Left ventricle myocardium inferior (tissue), 1 donor: ENCODE measurements at places on chromosomes 6 and 20. TPM values are rescaled to one million over a fixed set of nuclear protein-coding genes. Genes with fewer than 3 reads are reported as not detected.

FNDC11 gene
- 0.14 TPM for total RNA-seq

MACROD2 gene
- total RNA-seq = 3.6 TPM

SPATA25 gene
- total RNA-seq = 2.4 TPM

KCNG1 gene
- total RNA-seq = 0.30 TPM

EDN1 gene
- 5.9 TPM for total RNA-seq

DNA sequence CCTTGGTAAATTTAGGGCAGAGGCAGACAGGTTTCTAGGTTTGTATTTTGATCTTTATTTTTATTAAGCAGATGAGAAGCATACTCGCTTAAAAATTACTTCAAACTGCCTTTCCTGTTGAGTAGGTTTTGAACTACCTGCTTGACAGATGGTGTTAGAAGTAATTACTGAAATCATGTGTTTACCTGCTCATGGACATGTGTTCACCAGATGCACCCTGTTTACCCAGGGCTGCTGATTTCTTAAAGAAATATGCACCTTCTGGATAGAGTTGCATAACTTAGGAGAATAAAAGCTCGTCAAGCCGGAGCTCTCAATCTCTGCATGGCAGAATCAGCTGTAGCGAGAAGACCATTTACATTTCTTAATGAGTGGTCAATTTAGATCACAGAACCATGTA, 165.1 kb downstream of the CDKAL1 start:
- no peaks in the 10 kb centered on the region for H3K36me3 ChIP-seq
- DNase-seq = no peak
- no peaks in the 10 kb centered on the region for H3K4me1 ChIP-seq
- H3K27me3 ChIP-seq = no peaks in the 10 kb centered on the region
- H3K4me3 ChIP-seq = no peak overlapping the region

DNA sequence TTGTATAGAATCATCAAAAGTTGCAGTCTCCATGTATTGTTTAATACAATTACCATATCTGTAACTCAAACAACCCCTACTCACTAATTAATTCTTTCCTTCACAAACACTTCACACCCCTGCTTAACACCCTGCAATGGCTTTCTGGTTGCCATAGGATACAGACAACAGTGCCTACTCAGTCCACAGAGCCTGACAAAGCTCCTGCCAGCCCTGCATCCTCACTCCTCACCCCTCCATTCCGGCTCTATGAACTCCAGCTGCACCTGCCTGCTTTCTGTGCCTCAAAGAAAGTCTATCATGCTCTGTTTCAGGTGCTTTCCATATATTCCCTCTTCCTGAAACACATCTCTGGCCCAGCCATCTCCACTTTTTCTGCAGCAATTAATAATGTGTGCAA, 253.4 kb downstream of the HACE1 start:
- H3K4me1 ChIP-seq = peaks cover 7% of the 10 kb centered on the region
- H3K4me3 ChIP-seq = no peak overlapping the region
- DNase-seq = no peak
- no peak overlapping the region for H3K27ac ChIP-seq
- no peaks in the 10 kb centered on the region for H3K36me3 ChIP-seq

DNA sequence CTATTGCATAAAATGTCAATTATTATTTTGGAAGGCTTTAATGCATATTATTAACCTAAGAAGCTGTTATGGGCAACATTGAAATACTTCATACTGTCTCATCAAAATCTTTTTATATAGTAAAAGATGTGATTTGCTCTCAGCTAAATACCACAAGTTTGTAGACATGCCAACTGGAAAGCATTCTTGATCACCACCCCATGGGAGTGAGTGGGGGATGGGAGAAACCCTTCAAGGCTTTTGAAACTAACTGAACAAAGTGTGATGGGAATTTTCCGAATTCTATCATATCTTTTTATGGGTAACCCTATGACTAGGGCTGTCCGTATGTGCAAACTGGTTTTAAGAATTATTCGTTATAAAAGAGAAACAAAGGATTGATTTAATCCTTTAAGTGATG, 377.3 kb upstream of the JAG1 start:
- DNase-seq = no peak
- H3K27me3 ChIP-seq = no peaks in the 10 kb centered on the region
- no peaks in the 10 kb centered on the region for H3K36me3 ChIP-seq
- H3K4me1 ChIP-seq = no peaks in the 10 kb centered on the region

GRCh38 chr20:39631557-39631956, 669.4 kb downstream of the DHX35 start:
- no peaks in the 10 kb centered on the region for H3K4me1 ChIP-seq
- DNase-seq = no peak
- peaks cover 17% of the 10 kb centered on the region for H3K27me3 ChIP-seq
- H3K4me3 ChIP-seq = no peak overlapping the region
- H3K36me3 ChIP-seq = no peaks in the 10 kb centered on the region
